GM04504 (cell line): ENCODE measurements at places on chromosomes 7 and 10.

GRCh38 chr10:51667678-51668335 is 31.6 kb downstream of the CSTF2T start:
- DNase-seq, result no peak

DNA sequence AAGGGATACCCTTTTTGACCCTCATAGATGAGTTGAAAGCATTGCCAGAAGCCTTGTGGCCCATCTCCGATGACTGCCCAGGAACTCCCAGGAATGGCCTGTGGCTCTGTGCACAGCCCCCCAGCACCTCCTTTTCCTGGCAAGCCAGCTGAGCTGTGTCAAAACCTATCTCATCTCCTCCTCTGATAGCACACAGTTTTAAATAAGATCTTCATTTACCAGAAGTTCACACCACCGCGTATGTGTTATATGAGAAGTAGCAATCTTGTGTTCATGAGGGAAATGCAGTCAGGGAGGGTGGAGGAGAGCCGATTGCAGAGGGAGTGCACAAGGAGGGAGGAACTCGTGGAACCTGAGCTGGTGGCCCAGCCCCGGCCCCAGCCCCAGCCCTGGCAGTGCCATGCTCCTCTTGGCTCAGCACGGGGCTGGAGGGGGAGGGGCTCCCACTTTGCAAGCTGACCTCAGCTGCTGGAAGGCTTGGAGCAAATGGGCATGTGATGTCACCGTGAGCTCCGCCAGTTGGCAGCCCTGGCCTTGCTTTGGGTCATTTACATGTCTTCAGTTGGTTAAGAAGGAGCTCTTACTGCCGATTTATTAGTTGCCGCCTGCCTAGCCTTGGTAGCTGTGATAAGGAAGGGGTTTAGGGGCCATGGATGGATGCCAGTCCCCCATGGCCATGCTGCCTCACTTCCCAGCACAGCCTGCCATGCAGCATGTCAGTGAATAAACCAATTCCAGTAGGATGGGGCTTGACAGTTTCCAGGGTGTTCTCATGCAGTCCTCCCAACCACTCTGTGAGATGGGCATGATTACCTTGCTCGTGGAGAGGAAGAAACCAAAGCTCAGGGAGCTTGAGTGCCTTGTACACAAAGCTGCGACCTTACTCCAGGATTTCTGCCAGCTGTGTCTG is 20.0 kb downstream of the UNC5B start:
- DNase-seq, result no peak

- DNase-seq, result no peak
Observed at GRCh38 chr10:124632566-124632965, 111.6 kb downstream of the FAM53B start.

DNA sequence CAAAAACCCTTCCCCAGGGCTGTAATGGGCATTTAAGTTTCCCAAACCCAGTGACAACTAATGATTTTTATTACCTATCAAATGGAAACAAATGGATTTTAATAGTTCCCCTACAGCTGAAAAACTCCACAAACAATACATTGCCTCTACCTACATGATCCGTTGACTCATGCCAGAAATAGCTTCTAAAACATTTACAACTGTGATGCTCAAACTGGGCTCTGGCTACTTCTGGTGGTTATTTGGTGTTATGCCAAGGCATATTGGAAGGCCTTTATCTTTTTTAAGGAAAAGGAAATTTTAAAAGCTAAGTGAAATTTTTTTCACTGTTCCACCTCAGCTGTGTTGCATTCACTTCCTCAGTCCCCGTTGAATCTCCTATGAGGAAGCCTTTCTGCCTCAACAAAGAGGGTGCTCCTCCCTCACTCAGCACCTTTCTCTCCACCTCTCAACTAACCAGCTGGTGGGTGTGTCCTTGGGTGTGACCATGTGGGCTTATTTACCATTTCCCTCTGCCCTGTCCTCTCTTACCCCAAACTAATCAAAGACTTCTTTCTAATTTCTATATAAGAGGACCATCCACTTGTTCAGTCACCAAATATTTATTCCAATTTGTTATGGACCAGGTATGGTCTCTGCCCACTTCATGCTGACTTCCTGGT is 82.9 kb downstream of the PRTFDC1 start:
- no peak for DNase-seq

DNA sequence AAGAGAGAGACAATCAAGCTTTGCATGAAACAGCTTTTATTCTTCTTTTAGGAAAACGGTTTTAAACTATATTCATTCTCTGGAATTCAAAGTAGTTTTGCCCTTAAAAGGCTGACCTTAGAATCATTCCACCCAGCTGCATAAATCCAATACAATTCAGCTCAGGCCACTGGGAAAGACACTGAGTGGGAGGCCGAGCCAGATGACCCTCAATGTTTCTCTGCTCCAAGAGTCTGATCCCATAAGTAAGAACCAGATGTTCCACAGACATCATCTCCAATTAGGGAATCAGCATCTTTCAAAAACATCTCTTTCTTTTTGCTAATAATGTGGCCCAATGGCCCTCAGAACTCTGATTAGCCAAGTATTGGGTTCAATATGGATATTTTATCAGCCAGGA is 26.1 kb downstream of the CREB3L2 start:
- DNase-seq, result no peak

- DNase-seq, result no peak
Observed at GRCh38 chr10:30433730-30434272, at the start of gene MAP3K8. MAP3K8 (plus strand) TSS chr10:30434184; CDS start chr10:30438939, 4,755 bp downstream.

- DNase-seq, result no peak
Observed at GRCh38 chr7:135205850-135206249, 5.5 kb downstream of the WDR91 start.

DNA sequence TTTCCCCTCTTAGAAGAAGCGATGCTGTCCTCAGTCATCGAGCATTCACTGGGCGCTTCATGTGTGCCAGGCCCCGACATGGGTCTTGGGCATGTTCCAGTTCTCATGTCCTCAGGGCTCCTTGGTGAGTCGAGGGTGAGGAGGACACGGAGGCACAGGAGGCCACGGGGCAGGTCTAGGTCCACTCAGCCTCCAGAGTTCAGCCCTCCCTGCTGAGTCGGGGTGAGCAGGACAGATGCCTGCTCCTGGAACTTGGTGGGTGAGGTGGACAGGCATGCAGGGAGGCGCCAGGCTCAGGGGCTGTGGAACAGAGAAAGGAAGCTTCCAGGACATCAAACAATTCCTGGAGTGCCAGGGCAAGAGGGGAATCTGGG is 87.4 kb downstream of the BMS1 start:
- DNase-seq, result no peak

GRCh38 chr10:103265717-103266329 is 11.1 kb upstream of the INA start:
- DNase-seq, result peak; percentile 47

DNA sequence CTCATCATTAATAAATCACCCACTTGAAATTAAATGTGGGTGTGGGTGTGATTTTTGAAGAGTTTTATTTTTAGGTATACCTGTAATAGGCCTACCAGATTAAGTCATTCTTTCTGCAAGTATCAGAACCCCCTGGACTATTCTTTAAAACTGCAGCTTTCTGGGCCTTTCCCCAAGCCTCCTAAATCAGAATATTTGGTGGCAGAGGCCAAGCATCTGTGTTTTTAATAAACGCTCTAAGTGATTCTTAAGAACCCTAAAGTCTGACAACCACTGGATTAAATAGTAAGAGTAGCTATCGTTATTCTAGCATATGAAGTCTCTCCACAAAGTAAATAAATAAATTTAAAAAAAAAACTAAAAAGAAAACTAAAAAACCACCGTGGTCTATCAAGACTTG is 703.0 kb upstream of the NRP1 start:
- DNase-seq, result no peak

- no peak for DNase-seq
Observed at GRCh38 chr10:70926226-70927000, 38.0 kb upstream of the PCBD1 start.

GRCh38 chr7:48088559-48089045 is 463 bp upstream of the UPP1 start:
- DNase-seq, result peak; percentile 92

- DNase-seq, result peak; percentile 53
Observed at GRCh38 chr10:96509017-96509641, 4.6 kb downstream of the TLL2 start.

- DNase-seq, result no peak
Observed at GRCh38 chr10:132630666-132631337, 93.2 kb downstream of the INPP5A start.

GRCh38 chr7:55898287-55898686 is 11.0 kb downstream of the ZNF713 start:
- no peak for DNase-seq

- no peak for DNase-seq
Observed at GRCh38 chr10:98920807-98921206, 314.8 kb downstream of the HPSE2 start.

DNA sequence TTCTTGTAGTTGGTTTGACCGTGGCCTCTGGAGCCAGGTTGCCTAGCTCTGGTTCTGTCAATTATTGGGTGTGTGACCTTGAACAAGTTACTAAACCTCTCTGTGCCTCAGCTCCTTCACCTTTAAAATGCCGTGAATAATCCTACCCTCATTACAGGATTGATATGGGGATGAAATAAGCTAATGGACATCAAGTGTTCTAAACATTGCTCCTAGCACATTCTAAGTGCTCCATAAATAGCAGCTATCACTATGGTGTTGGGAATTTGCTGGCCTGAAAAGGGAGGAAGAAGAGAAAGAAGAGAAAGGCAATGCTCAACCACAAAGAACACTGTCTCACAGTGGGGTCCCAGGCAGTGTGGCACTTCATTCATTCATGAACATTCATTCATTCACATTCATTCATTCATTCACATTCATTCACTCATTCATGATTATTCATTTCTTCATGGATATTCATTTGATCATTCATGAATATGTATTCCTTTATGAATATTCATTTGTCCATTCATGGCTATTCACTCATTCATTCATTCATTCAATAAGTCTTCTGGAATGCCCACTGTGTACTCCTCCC is 38.8 kb downstream of the TMEM130 start:
- no peak for DNase-seq

DNA sequence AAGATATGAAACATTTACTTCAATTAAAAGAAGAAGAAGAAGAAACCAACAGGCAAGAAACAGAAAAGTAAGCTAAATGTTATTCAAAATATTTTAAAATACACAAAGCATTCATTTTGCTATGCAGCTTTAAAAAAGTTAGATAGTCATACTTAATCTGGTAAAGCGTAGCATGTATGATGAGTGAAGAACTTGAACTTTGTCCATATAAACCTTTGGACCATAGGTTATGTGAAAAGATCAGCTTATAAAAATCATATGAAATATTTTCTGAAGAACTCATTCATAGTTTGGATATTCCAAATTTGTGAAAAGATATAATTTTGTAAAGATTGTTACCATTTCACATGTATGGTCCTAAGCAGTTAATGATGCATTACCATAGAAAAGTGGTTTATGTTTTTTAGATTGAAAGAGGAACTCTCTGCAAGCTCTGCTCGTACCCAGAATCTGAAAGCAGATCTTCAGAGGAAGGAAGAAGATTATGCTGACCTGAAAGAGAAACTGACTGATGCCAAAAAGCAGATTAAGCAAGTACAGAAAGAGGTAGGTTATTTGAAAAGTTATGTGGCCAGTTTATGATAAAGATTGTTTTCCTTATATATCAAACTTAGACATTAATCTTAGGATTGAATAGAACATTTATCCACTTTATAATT is 37.3 kb downstream of the KIF20B start:
- DNase-seq, result no peak

GRCh38 chr10:125442856-125443540 is 240.0 kb downstream of the TEX36 start:
- DNase-seq, result no peak

DNA sequence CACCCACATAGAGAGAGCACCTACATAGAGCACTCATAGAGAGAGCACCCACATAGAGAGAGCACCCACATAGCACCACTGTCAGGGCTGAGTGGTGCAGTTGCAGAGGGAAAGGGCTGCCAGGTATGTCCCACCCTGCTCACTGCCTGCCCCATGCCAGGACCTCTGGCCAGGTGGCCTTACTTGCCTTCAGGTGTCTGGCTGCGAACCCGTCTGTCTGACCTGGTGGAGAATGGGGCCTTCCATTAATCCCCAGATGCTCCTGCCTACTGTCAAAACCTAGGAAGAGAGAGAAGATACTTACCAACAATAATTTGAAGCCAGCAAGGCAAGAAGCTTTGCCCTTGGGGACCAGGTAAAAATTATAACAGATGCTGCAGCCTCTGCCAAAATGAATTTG is 51.1 kb downstream of the INSIG1 start:
- no peak for DNase-seq
